ENCODE measurements at places on chromosomes 16 and 17. TPM values are rescaled to one million over a fixed set of nuclear protein-coding genes. Genes with fewer than 3 reads are reported as not detected.

DNA sequence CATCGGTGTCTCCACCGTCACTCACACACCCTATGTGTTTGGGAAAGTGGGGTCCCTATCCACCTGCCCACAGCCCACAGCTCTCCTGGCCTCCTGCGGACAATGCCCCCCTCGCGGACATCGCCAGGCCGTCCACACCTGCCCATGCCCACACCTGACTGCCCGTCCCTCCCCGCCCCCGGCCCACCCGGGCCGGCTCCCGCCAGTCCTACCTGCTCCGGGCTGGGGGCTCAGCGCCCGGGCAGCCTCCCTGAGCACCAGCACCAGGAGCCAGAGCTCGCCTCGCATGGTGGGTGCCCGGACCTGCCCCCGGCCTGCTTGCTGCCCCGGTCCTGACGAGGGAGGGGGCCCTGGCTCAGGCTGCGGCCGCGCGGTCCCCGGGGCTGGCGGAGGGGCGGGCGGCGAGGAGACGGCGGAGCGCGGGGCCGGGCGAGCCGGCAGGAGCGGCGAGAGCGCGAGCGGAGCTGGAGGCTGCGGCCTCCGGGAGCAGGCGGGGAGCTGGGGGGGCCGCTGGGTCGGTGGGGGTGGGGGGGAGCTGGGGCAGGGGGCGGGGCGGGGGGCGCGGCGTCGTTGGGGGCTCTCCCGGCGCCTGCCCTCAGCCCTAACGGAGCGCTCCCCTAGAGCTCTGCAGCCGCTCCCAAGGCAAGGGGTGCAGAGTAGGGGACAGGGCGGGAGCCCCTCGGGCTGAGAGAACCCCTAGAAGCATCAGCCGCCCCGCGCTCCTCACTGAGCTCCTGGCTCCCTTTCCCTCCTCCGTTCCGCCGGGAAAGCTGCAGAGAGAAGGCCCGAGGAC is at the start of gene PLXDC1:
Gene PLXDC1, minus strand, starts transcription at position 488 of the 793 bp plus-strand sequence. Its CDS starts 200 bp downstream, at position 288.
- H3K4me1 ChIP-seq: peaks cover 38% of the 10 kb centered on the region
- H3K27me3 ChIP-seq: peaks cover 2% of the 10 kb centered on the region
- no peak for DNase-seq
- peak within 1 kb of the TSS; percentile 89 for H3K27ac ChIP-seq

DNA sequence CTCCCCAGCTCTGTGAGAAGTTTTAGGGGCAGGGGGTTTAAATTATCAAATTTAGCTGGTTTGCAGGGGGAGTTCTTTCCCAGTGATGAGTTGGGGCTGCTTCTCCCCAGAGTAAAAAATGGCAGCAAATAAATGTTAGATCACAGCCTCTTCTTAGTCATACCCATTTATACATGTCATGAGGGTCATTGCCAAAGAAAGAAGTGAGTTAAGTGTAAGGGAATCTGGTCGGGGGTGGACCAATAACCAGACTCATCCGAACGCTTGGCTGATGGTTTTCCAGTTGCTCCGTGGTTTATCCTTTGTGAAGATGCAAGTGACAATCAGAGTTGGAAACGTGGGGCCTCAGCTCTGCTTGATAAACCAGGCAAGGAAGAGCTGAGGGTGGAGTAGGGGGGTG is 87.1 kb downstream of the PLXDC1 start:
- no peaks in the 10 kb centered on the region for H3K27me3 ChIP-seq
- no peak overlapping the region for H3K4me3 ChIP-seq
- no peaks in the 10 kb centered on the region for H3K36me3 ChIP-seq
- no peak for DNase-seq
- peaks cover 2% of the 10 kb centered on the region for H3K4me1 ChIP-seq

- H3K27me3 ChIP-seq: peaks cover 7% of the 10 kb centered on the region
- H3K27ac ChIP-seq: no peak overlapping the region
- no peaks in the 10 kb centered on the region for H3K36me3 ChIP-seq
- H3K4me3 ChIP-seq: no peak overlapping the region
Measured at GRCh38 chr16:77975942-77976341, 46.4 kb upstream of the CLEC3A start.

- DNase-seq: no peak
- H3K27ac ChIP-seq: no peak overlapping the region
- H3K4me3 ChIP-seq: no peak overlapping the region
- H3K4me1 ChIP-seq: peaks cover 25% of the 10 kb centered on the region
Measured at GRCh38 chr16:66832190-66832589, 1.4 kb upstream of the NAE1 start.

AOC2 gene
- total RNA-seq: 3.3 TPM

DNA sequence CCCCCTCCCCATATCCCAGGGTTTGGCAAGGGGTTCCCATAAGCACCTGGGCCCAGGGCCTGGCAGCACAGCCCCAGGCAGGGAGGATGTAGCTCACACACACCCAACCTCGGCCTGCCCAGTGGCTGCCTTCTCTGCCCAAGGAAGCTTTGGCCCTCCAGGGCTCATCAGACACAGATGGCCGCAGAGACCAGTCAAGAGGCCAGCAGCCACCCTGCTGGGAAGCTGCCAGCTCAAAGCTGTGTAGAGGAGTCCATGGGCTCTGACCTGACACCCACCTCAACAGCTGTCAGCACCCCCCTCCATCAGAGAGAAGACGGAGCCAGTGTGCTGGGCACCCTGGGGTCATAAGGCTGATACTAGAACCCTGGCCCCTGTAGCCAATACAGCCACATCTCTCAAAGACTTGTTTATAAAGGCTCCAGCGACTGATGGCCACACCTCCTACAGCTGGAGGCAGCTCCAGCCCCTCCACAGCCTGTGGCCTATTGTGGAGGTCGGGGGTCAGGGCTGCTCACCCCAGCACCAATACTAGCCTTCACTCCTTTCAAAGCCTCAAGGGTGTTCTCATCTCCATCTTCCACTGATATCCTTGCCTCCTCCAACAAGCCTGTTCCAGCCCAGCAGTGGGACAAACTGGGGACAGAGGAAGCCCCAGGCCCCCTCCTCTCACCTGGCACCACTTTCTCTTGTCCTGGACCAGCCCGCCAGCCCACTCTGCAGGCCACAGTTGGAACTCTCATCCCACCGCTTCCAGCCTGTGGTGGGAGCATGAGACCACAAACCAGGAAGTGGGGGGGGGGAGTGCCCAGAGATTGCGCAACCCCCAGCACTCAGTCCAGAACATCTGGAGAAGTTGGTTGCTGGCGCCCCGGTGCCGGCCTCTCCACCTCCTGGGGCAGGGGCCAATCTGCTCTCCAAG is 2.2 kb upstream of the MPG start:
- peaks cover 31% of the 10 kb centered on the region for H3K4me1 ChIP-seq
- peak overlapping the region; percentile 82 for H3K4me3 ChIP-seq
- no peak for DNase-seq
- peaks cover 25% of the 10 kb centered on the region for H3K27me3 ChIP-seq

NOD2 gene
- 1.1 TPM for total RNA-seq

CCDC200 gene
- total RNA-seq: not detected

DNA sequence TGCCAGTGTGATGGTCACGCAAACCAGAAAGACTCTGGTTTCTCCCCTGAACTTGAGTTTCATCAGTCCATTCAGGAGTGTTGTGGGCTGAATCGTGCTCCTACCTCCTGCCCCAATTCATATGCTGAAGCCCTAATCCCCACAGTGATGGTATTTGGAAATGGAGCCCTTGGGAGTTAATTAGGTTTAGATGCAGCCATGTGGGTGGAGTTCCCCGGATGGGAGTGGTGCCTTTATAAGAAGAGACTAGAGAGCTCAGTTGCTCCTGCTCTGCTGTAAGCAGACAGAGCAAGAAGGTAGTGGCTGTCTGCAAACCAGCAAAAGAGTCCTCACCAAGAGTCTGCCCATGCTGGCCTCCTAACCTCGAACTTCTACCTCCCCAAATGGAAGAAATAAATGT is 160.3 kb upstream of the DYNLRB2 start:
- H3K4me1 ChIP-seq: no peaks in the 10 kb centered on the region
- H3K27me3 ChIP-seq: peaks cover 7% of the 10 kb centered on the region
- no peak for DNase-seq
- H3K36me3 ChIP-seq: no peaks in the 10 kb centered on the region
- no peak overlapping the region for H3K27ac ChIP-seq
- H3K4me3 ChIP-seq: no peak overlapping the region

HSD11B2 gene
- 2.3 TPM for total RNA-seq

GRCh38 chr17:20994779-20995149 is 48.0 kb downstream of the USP22 start:
- H3K27ac ChIP-seq: no peak overlapping the region
- DNase-seq: no peak
- H3K4me3 ChIP-seq: no peak overlapping the region
- no peaks in the 10 kb centered on the region for H3K27me3 ChIP-seq
- H3K4me1 ChIP-seq: peaks cover 14% of the 10 kb centered on the region
- H3K36me3 ChIP-seq: peaks cover 4% of the 10 kb centered on the region

TBKBP1 gene
- total RNA-seq: 12.4 TPM

GRCh38 chr16:51224317-51224716 is 73.2 kb upstream of the SALL1 start:
- no peaks in the 10 kb centered on the region for H3K36me3 ChIP-seq
- DNase-seq: no peak
- no peaks in the 10 kb centered on the region for H3K27me3 ChIP-seq
- no peaks in the 10 kb centered on the region for H3K4me1 ChIP-seq
- H3K4me3 ChIP-seq: no peak overlapping the region
- H3K27ac ChIP-seq: no peak overlapping the region

ATP2A3 gene
- 117 TPM for total RNA-seq

GRCh38 chr16:21203155-21203797 is 8.1 kb downstream of the ZP2 start:
- no peak for DNase-seq
- peaks cover 26% of the 10 kb centered on the region for H3K27me3 ChIP-seq
- H3K27ac ChIP-seq: no peak overlapping the region

DNA sequence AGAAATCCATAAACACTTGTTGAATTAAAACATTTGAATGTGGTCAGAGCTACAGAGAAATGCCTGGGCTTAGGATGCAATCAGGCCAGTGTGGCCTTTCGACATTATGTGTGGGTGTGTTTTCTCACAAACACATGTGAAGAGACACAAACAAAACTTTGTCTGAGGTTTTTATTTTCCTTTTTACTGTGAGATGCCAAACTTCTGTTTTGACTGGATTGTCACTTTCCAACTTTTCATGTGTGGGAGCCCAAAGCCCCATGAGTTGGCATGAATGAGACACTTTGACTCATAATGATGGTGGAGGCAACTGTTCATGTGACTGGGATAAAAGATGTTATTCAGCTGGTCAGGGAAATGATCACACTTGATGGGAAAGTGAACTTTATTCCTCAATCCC is 71.9 kb upstream of the GAS7 start:
- no peak overlapping the region for H3K4me3 ChIP-seq
- no peak for DNase-seq
- H3K27me3 ChIP-seq: peaks cover 3% of the 10 kb centered on the region
- H3K4me1 ChIP-seq: no peaks in the 10 kb centered on the region
- no peaks in the 10 kb centered on the region for H3K36me3 ChIP-seq

DNA sequence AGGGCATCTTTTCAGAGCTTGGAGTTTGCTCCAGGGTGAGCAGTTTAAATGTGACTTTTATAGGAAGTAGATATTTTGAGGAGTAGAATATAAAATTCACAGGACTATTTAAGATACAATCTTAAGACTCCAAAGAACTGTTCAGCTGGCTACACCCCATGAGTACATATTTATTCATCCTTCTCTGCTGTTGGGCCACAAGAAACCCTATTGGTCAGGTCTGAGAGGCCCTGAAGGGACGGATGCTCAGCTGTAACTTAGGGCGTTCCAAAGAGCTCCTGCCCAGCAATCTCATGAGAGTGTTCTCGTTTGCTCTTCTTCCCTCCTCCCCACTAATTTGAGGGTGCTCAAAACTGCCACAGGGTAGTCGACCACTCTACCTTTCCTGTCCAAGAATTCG is 7.3 kb downstream of the ST6GALNAC2 start:
- peaks cover 9% of the 10 kb centered on the region for H3K4me1 ChIP-seq
- H3K4me3 ChIP-seq: no peak overlapping the region
- peaks cover 4% of the 10 kb centered on the region for H3K27me3 ChIP-seq
- DNase-seq: no peak
- H3K36me3 ChIP-seq: no peaks in the 10 kb centered on the region

OR3A3 gene
- total RNA-seq: not detected

- DNase-seq: no peak
- H3K4me3 ChIP-seq: no peak overlapping the region
- no peak overlapping the region for H3K27ac ChIP-seq
- H3K36me3 ChIP-seq: no peaks in the 10 kb centered on the region
- H3K27me3 ChIP-seq: peaks cover 1% of the 10 kb centered on the region
- no peaks in the 10 kb centered on the region for H3K4me1 ChIP-seq
Measured at GRCh38 chr17:12940699-12941098, 77.1 kb downstream of the ELAC2 start.

NT5M gene
- total RNA-seq: 9.4 TPM

DNA sequence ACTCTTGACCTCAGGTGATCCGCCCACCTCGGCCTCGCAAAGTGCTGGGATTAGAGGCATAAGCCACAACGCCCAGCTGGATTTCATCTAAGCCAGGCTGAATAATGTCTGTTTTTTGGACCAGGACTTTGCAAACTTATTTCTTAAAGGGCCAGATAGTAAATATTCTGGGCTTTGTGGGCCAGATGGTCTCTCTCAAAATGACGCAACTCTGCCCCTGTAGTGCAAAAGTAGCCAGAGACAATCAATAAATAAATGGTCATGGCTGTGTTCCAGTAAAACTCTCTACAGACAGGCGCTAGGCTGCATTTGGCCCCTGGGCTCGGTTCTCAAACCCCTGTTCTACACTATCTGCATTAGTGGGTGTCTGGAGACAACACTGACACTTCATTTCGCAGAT is 121.9 kb upstream of the CDH13 start:
- no peaks in the 10 kb centered on the region for H3K4me1 ChIP-seq
- H3K4me3 ChIP-seq: no peak overlapping the region
- H3K36me3 ChIP-seq: no peaks in the 10 kb centered on the region
- H3K27ac ChIP-seq: no peak overlapping the region
- no peak for DNase-seq

BAIAP3 gene
- 0.27 TPM for total RNA-seq

GRCh38 chr16:2520097-2520783 is at the start of gene AMDHD2:
AMDHD2 (plus strand) TSS chr16:2520371; CDS start chr16:2520459, 88 bp downstream.
- no peaks in the 10 kb centered on the region for H3K27me3 ChIP-seq
- peak within 1 kb of the TSS; percentile 92 for H3K27ac ChIP-seq

- no peaks in the 10 kb centered on the region for H3K27me3 ChIP-seq
- H3K4me3 ChIP-seq: no peak overlapping the region
- no peaks in the 10 kb centered on the region for H3K36me3 ChIP-seq
- DNase-seq: no peak
- H3K27ac ChIP-seq: no peak overlapping the region
- peaks cover 35% of the 10 kb centered on the region for H3K4me1 ChIP-seq
Measured at GRCh38 chr17:61223725-61224124, 175.9 kb upstream of the TBX2 start.

GRCh38 chr17:76091526-76092286 is 11.9 kb downstream of the EXOC7 start:
- H3K4me1 ChIP-seq: no peaks in the 10 kb centered on the region
- peak overlapping the region; percentile 45 for H3K4me3 ChIP-seq
- H3K27me3 ChIP-seq: no peaks in the 10 kb centered on the region
- H3K27ac ChIP-seq: peak overlapping the region; percentile 89
